ENCODE measurements at places on chromosomes 1 and 21. TPM values are rescaled to one million over a fixed set of nuclear protein-coding genes. Genes with fewer than 3 reads are reported as not detected.

BNIPL gene
- 43.3 TPM for total RNA-seq

HSPA6 gene
- total RNA-seq, result 10.2 TPM

GPA33 gene
- total RNA-seq, result 0.41 TPM

LYPD8 gene
- total RNA-seq, result not detected

ACTA1 gene
- 4,424 TPM for total RNA-seq

All from tongue (tissue), 3 donors.